Naive thymus-derived CD8-positive, alpha-beta T cell (primary cell): ENCODE measurements at places on chromosomes 12 and 14.

GRCh38 chr14:85487215-85487614 lies 42.7 kb upstream of the FLRT2 start:
- DNase-seq, result no peak

DNA sequence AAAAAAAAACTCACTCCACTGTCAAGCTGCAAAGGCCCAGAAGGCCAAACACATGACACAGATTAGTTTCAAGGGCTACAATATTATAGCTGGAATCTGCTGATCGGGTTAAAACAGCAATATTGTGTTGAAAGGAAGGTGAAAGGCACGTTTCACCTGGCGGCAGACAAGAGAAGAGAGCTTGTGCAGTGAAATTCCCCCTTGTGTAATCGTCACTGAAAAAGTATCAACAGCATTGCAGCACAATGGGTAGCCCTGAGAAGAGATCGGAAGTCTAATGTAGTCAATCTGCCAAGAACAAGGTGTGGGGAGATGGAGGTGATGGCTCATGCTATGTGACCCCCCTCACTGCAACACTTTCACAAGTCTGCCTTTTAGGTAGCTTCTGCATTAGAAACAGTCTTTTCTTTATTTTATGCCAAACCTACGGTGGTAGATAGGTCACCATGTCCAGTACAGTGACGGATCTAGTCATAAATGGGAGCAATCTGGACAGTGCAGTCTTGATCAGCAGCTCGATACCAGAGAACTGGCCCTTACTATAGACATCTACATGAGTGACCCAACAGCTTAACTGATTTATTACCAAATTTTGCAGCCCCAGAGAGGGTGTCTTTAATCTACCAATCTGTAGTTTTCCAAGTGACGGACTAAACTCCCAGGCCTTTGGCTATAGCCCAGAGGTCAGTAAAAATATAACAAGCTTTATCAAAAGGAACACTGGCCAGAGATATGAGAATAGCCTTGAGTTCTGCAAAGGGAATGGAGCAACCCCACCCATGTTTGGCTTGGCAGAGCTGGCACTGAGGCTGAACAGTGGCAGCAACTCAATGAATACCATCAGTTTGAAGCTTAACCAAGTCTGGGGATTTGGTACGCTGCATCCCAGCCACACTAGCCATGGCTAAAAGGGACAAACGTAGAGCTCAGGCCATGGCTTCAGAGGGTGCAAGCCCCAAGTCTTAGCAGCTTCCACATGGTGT lies 35.4 kb downstream of the SPTSSA start:
- no peak for DNase-seq

DNA sequence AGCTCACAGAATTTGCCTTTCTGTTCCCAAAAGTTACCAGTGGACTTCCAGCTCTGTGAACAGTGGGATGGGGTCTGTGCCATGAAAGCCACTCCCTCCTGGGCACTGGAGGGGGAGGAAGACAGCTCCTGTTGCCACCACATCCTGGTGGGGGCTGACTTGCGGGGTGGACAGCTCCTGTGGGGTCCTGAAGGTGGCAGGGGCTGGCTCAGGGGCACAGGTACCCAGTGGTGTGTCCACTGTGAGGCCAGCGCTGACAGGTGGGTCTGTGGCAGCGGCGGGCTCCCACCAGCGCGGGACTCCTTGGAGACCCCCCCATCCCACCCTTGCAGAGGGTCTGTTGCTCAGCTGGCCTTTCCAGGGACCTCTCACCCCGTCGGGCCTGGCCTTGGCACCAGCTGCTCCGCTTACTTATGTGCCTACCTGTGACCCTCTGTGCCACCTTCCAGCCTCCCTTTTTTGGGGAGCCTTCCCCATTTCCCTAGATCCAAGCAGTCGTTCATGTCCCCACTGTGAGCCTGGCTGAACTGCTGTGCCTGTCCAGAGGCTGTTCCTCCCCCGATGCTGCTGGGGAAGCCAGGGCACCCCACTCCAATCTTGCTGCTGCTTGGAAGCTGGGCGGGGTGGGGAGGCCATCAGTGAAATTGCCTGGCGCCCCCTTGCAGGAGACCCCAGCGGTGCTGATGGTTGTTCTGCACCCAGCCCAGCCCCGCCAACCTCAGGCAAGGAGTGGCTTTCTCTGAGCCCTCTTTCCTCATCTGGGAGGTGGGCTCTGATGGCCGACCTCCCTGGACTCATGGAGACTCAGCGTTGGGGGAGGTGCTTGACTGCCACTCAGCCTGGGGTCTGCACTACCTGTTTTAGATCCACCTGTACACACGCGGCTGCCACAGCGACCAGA lies 2.2 kb downstream of the TEDC1 start:
- DNase-seq, result peak; percentile 62

- DNase-seq, result peak; percentile 65
Measured at GRCh38 chr12:121803861-121804416, at the start of gene SETD1B. SETD1B (plus strand) TSS chr12:121804009; CDS start chr12:121804738, 729 bp downstream.

- no peak for DNase-seq
Measured at GRCh38 chr12:120066341-120066740, 50.2 kb downstream of the RAB35 start.

- no peak for DNase-seq
Measured at GRCh38 chr12:115223322-115223721, 539.3 kb upstream of the TBX3 start.

- DNase-seq, result no peak
Measured at GRCh38 chr12:25500651-25501050, 52.4 kb downstream of the LMNTD1 start.

DNA sequence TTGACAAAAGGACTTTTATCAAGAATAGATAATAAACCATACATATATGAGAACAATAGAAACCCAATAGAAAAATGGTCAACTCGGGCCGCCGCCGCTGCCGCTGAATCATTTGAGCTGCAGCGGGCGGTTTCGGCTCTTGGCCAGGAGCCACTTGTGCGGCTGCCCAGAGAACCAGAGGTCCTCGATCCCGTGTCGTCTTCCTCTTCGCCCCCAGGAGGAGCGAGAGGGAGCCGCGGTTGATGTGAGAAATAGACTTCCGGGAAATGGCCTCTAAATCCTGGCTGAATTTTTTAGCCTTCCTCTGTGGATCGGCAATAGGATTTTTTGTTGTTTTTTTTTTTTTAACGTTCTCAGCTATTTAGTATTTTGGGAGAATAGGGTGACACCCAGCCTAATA lies 44.8 kb downstream of the CPSF6 start:
- DNase-seq, result peak; percentile 20

- no peak for DNase-seq
Measured at GRCh38 chr14:58978343-58978742, 210.1 kb upstream of the DAAM1 start.

- no peak for DNase-seq
Measured at GRCh38 chr12:98002887-98003493, 512.4 kb upstream of the TMPO start.

GRCh38 chr14:23951590-23952201 lies 1.9 kb upstream of the DHRS4 start:
- DNase-seq, result no peak

DNA sequence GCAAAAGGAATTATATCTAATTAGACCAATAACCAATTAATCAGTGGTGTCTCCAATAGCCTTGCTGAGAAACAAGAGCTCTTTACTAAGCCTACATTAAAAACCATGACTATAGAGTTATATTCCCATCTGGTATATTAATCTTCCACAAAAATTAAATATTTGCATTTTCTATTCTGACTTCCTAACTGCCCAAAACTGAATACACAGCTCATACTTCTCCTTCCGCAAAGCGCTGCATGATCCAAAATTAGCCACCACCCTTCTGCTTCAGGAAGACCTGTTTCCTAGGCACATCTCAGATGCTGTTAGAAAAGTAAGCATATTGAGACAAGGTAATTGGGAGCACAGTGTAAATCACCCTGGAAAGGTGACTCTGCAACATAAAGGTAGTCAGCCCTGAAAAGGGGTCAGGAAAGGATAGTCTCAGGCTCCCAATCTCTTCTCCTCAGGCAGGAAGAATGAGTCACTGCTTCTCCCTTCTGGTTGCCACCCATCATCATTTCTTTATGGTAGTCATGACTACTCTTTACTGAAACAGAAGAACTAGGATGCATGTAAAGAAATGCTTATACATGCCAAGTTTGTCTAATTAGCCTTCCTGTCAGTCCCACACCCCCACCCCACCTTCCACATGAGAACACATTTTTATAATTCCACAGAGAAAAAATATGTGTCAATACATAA lies 54.3 kb downstream of the PLCZ1 start:
- DNase-seq, result no peak

- no peak for DNase-seq
Measured at GRCh38 chr14:69673578-69674305, 62.3 kb downstream of the SUSD6 start.

DNA sequence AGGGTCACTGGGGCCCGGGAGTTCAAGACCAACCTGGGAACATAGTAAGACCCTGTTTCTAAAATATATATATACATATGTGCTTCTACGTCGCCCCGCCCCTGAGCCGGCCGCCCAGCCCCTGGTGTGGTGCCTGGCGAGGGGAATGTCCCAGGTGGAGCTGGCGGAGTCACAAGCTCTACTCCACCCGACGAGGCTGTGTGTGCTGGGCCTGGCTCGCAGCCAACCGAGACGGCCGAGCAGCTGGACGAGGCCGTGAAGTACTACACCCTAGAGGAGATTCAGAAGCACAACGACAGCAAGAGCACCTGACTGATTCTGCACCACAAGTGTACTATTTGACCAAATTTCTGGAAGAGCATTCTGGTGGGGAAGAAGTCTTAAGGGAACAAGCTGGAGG lies 22.1 kb upstream of the ITPK1 start:
- no peak for DNase-seq

GRCh38 chr12:85714425-85714824 lies 121.8 kb downstream of the RASSF9 start:
- DNase-seq, result no peak

DNA sequence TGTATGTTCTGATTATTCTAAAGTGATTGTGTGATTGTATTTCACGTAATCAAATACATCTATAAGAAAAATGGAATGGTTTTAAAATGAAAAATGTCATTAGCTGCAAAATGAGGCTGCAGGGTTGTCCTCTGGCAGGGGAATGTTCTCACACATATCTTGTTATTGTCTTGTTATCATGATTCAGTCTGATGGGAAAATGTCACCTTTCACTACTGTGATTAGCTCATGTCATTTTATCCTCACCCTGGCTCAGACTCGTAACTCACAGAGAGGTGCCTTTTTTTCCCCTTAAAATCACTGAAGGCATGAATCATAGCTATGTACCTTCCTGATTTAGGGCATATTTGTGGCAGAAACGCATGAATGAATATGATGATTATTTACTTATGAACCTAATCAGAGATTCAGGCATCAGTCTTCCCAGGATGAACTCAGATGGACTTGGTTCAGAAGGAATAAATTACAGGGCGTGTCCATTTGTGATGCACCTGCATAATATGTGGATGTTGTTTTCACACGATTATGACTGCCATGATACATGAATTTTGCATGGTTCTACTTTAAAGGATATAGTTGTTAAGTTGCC lies 1339.2 kb downstream of the AACS start:
- DNase-seq, result no peak

DNA sequence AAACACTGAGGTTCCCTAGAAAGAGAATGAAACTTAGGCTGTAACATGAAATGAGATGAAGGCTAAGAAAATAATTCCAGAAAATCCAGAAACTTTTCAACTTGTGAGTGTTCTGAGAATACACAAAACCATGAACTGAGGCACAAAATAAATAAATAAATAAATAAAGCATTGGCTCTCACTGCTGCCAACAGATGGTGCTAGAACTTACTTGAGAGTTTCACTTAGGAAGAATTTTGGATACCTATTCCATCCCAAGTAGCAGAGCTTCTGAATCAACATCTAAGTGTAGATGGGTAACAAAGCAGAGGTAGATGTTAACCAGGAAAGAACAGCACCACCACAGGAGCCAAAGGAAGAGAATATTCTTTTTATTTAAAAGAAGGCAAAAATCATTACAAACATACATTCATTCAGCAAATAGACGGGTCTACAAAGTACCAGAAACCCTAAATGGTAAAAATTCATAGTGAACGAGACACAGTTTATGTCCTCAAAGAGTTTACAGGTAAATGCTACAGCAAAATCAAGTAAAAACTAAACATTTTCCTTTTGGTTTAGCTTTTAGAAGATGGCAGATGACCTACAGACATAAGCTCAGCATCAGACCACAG lies 16.7 kb downstream of the EPS8 start:
- DNase-seq, result no peak

- no peak for DNase-seq
Measured at GRCh38 chr12:74119811-74120362, 417.7 kb upstream of the ATXN7L3B start.

DNA sequence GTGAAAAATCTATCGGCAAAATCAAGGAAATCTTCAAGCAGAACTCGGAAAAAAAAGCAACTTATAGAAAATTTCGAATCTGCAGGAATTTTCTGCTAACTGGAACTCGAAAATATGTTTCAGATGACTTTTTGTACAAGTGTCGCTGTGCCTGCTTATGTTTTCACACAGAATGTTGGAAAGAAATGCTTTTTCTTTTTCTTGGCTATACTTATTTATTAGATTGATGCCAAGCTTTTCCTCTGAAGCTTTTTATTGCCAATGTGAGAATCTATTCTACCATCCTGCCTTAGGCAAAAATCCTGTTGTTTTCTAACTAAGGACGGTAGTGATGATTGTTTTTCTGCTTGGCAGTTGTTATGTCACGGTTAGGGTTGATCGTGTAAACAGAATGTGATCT lies 65.8 kb downstream of the TRHDE start:
- DNase-seq, result no peak

DNA sequence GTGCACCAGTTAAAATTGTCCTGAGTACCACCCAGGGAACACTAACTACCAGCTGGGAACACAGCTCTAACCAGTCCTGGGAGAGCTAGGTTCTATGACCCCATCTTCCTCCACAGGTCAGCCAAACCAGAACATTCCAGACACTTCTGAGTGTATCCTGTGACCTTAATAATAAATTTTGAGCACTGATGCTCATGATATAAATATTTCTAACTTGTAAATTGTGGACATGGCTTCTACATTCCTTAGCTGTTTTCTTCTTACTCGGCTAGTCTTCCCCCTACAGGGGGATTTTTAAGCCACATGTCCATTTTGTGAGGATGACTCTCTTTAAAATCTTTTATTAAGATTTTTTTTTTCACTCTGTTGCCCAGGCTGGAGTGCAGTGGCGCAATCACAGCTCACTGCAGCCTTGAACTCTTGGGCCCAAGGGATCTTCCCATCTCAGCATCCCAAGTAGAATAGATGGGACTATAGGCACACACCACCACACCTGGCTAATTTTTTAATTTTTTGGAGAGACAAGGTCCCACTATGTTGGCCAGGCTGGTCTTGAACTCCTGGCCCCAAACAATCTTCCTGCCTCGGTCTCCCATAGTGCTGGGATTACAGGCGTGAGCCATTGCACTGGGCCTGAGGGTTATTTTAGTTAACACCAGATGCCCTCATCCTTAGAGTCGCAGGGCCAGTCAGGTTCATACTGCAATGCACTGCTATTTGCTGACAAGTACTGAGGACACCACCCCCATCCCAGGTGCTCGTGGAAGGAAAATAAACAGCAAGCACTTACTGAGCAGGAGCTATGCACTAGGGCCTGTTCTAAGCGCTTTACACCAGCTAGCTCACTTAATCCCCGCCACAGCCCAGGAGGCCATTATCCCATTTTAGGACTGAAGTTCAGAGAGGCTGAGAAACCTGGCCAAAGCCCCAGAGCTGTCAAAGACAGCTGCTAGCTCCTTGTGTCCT lies 142.6 kb upstream of the NCOR2 start:
- no peak for DNase-seq

GRCh38 chr12:47560415-47560814 lies 145.4 kb downstream of the RPAP3 start:
- no peak for DNase-seq
